Esophagus muscularis mucosa (tissue), 4 donors: ENCODE measurements at places on chromosomes 5 and 9. TPM values are rescaled to one million over a fixed set of nuclear protein-coding genes. Genes with fewer than 3 reads are reported as not detected.

DNA sequence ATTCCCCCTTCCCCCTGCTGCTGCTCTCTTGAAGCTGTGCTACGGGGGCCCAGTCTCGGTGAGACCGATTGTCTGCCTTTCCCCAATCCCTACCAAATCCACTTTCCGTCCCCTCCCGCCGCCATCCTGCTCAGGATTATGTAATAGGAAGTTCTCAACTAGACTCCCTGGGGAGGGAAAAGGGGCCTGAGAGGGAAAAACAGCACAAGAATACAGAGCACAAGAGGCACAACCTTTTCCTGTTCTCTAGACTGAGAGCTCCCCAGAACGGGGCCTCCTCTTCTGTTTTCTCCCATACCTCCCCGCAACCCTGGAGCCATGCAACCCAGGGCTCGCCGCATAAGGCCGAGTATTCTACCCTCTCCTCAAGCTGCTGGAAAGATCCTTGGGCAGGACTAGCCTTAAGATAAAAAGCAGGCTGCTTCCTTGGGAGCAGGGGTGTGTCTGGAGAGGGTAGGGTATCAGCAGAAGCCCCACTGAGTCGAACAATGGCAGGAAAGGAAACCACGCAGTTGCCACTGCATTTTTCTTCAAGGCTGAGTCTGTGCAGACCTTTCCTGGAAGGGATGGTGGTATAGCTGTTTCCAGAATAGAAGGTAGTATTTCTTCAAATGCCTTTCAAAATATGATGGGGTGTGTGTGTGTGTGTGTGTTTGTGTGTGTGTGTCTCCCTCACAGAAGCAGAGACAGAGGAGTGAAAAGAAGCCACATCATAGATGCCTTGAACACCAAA, 12.9 kb downstream of the MYORG start:
- H3K27me3 ChIP-seq: no peaks in the 10 kb centered on the region
- no peak overlapping the region for H3K4me3 ChIP-seq
- peaks cover 7% of the 10 kb centered on the region for H3K4me1 ChIP-seq
- peaks cover 3% of the 10 kb centered on the region for H3K36me3 ChIP-seq

DNA sequence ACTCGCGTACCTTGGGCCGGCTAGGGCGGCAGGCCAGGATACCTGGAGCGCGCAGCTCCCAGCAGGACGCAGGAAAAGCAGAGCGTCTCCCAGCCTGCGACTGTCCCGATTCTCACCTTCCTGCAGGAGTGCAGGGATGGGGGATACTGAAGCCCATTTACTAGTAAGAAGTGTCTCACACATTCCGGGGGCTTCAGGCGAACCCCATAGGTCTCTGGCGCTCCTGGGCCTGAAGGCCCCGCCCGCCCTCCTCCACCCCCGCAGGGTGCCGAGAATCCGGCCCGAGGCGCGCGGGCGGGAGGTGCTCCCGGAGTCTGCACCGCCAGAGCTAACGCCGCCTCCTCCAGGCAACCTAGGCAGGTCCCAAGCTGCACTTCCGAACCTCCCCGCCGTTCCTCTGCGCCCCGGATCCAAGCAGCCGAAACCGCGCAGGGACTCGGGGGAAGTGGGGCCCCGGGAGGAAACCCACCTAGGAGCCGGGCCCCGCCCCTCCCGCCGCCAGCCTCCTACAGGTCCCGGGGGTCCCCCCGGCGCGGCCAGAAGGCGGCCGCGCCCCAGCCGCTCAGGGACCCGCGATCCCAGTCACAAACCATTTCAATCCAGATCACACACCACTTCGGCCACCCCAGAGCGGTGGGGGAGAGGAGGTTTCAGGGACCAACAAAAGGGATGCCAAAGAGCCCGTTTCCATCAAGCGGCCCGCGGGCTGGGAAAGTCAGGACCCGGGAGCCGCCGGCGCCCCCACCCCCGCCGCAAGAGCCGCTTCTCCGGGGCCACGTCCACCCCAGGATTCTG, 1.2 kb downstream of the ROR2 start:
- no peaks in the 10 kb centered on the region for H3K36me3 ChIP-seq
- H3K4me3 ChIP-seq: peak overlapping the region; percentile 80
- peaks cover 71% of the 10 kb centered on the region for H3K4me1 ChIP-seq
- H3K27me3 ChIP-seq: peaks cover 2% of the 10 kb centered on the region
- DNase-seq: no peak

- no peaks in the 10 kb centered on the region for H3K4me1 ChIP-seq
- no peaks in the 10 kb centered on the region for H3K36me3 ChIP-seq
- no peaks in the 10 kb centered on the region for H3K27me3 ChIP-seq
- DNase-seq: no peak
- no peak overlapping the region for H3K27ac ChIP-seq
- H3K4me3 ChIP-seq: no peak overlapping the region
These were observed 214.6 kb downstream of the CDK5RAP2 start for GRCh38 chr9:120365386-120365785.

Gene CMYA5
- 5.1 TPM for total RNA-seq

Gene MPDZ
- 77.2 TPM for total RNA-seq

- H3K4me1 ChIP-seq: peaks cover 54% of the 10 kb centered on the region
- no peak overlapping the region for H3K27ac ChIP-seq
- DNase-seq: no peak
- no peak overlapping the region for H3K4me3 ChIP-seq
These were observed 28.7 kb upstream of the ZSWIM6 start for GRCh38 chr5:61303346-61303745.

- H3K27ac ChIP-seq: no peak overlapping the region
- no peaks in the 10 kb centered on the region for H3K27me3 ChIP-seq
- H3K4me1 ChIP-seq: no peaks in the 10 kb centered on the region
These were observed 452.6 kb downstream of the TLR4 start for GRCh38 chr9:118156846-118157245.

Gene FOXD4L3
- not detected for total RNA-seq

GRCh38 chr5:1207555-1207954, 6.2 kb downstream of the SLC6A19 start:
- peaks cover 80% of the 10 kb centered on the region for H3K27me3 ChIP-seq
- no peak overlapping the region for H3K27ac ChIP-seq
- no peak overlapping the region for H3K4me3 ChIP-seq
- no peak for DNase-seq
- H3K36me3 ChIP-seq: no peaks in the 10 kb centered on the region

DNA sequence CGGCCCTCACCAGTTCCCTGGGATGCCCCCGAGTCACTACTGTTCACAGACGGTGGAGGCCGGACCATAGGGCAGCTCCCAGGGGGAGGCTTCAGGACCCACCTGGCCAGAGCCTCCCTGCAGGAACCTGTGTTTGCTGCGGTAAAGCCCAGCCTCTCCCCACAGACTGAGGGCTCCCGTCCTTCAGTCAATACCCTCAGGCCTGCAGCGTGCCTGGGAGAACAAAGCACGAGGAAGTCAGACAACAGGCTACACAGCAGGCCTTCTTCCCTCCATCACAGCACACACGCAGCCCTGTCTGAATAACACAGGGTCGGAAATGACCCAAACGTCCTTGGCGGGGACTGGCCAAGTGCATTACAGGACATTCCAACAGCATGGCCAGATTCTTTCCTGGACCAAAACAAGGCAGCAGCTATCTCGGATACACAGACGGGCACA, 34.4 kb downstream of the COL23A1 start:
- no peak overlapping the region for H3K27ac ChIP-seq
- no peak overlapping the region for H3K4me3 ChIP-seq
- peaks cover 11% of the 10 kb centered on the region for H3K27me3 ChIP-seq
- H3K4me1 ChIP-seq: no peaks in the 10 kb centered on the region
- no peaks in the 10 kb centered on the region for H3K36me3 ChIP-seq

- H3K27me3 ChIP-seq: no peaks in the 10 kb centered on the region
- no peak for DNase-seq
- no peak overlapping the region for H3K4me3 ChIP-seq
- H3K27ac ChIP-seq: no peak overlapping the region
- H3K36me3 ChIP-seq: no peaks in the 10 kb centered on the region
These were observed 82.1 kb downstream of the CYFIP2 start for GRCh38 chr5:157348049-157348400.
